ENCODE measurements at places on chromosomes 12 and 14.

- no peak for DNase-seq
Measured at GRCh38 chr14:74685056-74685455, 27.8 kb downstream of the AREL1 start.

GRCh38 chr14:83860631-83861155 is 1669.3 kb upstream of the FLRT2 start:
- DNase-seq: no peak

- DNase-seq: no peak
Measured at GRCh38 chr12:103499571-103499970, 3.8 kb upstream of the C12orf42 start.

DNA sequence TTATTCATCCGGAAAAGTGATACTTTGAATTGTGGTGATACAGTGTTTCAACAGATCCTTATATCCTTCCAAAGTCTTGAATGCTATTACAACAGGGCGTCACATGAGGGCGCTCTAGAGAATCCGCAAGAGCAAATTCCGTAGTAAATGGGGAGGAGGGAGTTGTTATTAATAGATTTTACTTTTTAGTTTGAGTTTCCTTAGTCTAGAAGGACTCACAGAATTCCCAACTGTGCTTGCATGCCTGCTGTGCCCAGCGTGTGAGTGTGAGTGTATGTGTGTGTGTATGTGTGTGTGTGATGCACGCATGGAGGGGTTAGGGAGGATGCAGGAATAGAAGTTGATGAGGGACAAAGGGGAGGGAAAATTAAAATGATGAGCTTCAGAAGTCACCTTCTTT is 375.3 kb downstream of the C12orf75 start:
- DNase-seq: no peak

GRCh38 chr14:87334997-87335685 is 657.8 kb downstream of the GALC start:
- DNase-seq: no peak

- no peak for DNase-seq
Measured at GRCh38 chr14:99930420-99931274, 134.6 kb upstream of the EVL start.

DNA sequence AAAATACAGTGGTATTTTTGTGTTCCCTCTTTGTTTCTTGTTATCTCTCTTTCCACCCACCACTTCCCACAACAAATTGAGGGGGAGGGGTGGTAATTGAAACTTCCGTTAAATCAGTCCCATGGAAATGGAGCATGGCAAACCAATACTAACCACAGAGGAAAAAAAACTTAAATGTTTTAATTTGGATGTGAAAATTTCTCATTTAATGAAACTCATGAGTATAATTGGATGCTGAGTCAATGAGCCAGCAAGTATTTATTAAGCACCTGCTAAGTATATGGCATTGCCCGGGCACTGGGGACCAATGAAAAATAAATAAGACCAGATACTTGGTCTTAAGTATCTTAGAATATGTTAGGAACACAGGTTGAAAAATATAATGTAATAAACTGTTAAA is 147.5 kb downstream of the KCNH5 start:
- no peak for DNase-seq

Measured in H7 (cell line).